ENCODE measurements at places on chromosomes 3 and 15.

- no peak for DNase-seq
Measured at GRCh38 chr3:141047168-141047567, 4.0 kb upstream of the SPSB4 start.

DNA sequence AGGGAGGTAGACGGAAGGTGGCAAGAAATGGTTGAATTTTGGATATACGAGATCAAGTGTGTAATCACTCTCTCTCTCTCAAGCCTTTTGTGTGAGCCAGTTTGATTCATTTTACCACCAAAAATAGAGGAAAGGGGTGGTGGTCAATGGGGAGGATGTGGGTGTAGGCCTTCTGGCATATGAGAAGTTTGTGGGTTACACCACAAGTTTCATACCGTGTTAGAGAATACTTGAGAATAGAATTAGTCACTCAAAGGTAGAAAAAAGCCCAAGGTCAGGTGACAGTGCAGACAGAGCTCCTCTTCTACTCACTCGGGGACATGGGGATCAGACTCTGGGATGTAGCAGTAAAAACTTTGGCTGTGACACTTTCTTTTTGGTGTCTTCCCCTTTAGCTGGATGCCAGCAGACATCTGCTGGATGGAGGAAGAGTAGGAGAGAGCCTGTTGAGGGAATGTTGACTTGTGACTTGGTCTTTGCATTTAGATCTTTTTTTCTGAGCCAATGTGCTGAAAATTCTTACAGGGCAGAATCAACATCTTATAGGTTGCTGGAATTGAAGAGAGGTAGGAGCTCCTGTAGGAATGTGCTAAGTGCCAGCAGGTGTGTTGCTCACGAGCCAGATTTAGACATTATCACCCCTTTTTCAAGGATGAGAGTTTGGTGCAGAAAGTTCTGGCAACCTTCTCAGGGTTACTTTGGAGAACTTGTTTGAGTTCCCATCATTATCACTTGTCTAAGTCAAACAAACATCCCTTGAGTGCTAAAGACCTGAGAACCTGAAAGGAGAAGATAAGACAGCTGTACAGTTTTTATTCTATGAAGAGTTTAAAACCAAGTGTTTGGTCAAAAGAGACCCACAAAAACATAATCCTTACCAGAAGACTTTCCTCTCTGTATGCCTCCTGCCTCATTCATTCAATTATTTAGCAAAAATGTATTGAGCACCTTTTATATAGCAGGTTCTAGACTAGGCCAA, 43.9 kb upstream of the RYK start:
- no peak for DNase-seq

GRCh38 chr15:88331291-88331690, 74.8 kb upstream of the NTRK3 start:
- peak; percentile 80 for DNase-seq

- peak; percentile 33 for DNase-seq
Measured at GRCh38 chr3:29693863-29694262, 413.0 kb downstream of the RBMS3 start.

DNA sequence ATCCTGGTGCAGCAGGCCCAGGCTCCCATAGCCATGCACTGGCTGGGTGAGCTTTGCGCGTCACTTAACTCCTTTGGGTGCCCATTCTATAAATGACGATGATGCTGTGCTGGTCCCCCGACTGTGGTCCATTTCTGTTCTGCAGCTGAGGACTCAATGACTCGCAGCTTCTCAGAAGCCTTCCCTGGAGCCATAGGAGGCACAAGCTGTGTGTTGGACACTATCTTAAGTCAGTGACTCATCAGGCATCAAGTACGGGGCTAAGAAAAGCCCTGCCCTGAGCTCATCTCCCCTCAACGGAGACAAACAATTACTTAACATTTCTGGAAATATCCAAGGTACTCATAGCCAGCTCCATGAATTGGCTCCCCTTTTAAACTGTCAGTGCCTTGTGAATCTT, 13.8 kb upstream of the MUSTN1 start:
- peak; percentile 9 for DNase-seq

DNA sequence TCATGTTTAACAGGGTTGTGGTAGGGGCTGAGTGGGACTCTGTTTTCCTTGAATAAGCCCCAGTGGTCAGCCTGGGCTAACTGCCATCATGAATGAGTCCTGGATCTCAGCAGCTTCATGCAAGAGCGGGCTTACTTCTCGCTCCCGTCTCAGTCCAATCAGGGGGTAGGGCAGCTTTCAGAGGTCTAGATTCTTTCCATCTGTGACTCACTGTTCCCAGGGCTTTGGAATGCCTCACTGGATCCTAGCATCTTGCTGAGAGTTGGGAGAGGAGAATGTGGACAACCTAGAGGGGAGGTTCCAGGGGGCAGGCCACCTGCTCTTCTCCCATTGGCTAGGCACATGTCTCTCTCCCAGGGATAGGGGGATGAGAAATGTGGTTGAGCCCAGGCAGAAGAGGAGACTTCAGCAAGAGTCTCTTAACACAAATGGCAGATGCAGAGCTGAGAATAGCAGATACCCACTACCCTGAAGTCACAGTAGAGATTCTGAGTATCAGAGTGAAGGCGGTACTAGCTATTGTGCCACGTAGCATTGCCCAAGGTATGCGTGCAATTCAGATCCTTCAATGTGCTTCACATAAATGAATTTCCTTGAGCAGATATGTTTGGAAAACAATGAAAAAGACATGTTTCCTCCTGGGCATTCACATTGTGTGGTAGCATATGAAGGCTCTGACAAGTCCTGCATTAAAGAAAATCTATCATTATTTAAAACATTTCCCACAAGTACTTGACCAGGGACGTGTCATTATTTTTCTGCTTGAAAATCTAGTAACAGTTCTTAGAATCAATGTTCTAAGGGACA, 257.7 kb upstream of the PROK2 start:
- DNase-seq = no peak

DNA sequence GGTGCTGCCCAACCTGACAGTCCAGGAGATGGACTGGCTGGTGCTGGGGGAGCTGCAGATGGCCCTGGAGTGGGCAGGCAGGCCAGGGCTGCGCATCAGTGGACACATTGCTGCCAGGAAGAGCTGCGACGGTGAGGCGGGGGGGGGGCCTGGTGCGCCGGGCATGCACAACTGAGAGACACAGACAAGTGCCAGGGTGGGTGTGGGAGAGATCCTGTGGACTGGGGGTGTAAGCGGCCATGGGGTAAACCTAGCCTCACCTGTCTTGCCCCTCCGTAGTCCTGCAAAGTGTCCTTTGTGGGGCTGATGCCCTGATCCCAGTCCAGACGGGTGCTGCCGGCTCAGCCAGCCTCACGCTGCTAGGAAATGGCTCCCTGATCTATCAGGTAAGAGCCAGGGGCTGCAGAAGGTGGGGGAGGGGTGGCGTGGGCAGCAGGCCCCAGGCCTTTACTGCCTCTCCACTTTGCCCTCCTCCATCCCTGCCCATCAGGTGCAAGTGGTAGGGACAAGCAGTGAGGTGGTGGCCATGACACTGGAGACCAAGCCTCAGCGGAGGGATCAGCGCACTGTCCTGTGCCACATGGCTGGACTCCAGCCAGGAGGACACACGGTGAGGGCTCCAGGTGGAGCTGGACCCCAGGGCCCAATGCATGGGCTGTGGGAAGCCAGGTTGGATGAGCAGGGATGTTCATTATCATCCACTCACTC, 3.3 kb downstream of the CHRD start:
- DNase-seq = no peak

DNA sequence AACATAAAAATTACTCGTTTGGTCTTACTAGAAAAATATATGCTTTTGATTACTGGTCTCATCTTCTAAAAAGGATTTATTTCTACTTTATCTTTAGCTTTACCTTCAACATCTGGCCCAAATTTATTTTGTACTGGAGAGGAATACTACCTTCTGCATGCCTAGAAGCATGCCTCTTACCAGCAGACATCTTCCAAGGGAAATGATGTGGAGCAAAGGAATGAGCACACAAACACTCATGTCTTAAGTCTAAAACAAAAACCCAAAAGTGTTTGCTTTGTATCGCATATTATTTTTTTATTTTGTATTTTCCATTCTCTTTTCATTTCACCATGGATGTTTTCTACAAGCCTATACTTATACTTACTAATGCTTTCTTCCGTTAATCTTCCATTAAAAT, 304.6 kb upstream of the KCNMB2 start:
- no peak for DNase-seq

DNA sequence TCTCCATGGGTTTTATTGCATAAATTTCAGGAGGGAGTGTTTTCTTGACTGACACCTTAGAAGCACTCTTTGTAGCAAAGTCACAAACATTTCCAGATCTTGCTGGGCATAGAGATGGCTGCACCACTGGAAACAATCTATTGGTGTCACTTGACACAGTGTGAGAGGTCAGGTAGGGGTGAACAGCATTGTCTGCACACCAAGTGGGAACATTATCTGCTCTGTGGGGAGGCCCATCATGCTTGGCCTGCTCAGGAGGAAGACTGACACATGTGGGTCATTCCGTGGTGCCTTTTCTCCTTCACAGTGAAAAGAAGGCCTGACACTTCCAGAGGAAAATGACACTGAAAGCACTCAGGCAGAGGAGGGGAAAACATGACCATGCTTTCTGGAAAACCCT, 149.9 kb upstream of the GALNT15 start:
- DNase-seq = no peak

DNA sequence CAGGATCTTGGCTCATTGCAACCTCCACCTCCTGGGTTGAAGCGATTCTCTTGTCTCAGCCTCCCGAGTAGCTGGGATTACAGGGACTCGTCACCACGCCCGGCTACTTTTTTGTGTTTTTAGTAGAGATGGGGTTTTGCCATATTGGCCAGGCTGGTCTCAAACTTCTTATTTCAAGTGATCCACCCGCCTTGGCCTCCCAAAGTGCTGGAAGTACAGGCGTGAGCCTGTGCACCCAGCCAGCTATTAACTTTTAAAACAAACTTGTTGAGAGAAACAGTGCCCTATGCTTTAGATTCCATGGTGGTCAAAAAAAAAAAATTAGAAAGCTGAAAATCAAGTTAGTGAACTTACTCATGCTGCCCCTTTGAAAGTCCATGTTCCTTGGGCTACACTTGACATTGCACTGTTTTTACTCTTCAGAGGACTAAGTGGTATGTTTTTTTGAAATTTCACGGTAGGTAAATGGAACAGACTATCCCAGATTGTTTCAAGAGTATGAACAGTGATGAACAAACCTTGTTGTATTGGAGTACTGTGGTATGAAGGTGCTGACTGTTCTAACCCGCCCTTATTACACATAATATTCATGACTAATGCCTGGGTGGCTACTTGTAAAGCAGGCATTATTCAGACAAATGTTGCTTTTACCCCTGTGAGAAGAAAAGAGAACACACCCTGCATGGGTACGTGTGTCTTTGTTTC, 206.9 kb downstream of the KLHL25 start:
- DNase-seq = peak; percentile 58

DNA sequence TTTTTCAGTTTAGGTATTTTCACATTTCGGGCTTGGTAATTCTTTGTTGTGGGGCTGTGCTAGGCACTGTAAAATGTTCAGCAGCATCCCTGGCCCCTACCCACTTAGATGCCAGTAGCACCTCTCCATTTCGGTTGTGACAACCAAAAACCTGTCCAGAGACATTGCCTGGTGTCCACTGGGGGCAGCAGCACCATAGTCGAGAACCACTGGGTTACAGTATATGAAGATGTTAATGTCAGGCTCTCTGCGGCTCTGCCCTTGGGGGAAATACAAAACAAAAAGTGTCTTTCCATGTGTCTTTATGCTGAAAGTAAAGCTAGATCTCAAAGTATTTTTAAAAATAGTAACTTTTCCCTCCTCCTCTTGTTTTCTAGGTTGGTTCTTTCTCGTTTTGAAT, 177.2 kb downstream of the ITPR1 start:
- DNase-seq = peak; percentile 51

DNA sequence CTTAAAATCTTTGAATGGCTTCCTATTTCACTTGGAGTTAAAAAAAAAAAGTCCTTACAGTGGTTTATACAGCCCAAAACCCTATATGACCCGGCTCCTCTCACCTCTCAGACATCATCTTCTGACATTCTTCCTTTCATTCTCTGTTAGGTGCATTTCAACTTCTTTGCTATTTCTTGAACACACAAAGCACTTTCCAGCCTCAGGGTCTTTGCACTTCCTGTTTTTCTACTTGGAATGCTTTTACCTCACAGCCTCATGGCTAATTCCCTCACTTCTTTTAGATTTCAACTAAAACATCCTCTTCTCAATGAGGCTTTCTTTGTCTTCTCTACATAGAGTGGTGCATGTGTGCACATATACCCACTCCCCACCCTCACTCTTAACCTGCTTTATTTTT, 91.0 kb upstream of the MB21D2 start:
- DNase-seq = no peak

GRCh38 chr15:69508659-69509058, 56.0 kb downstream of the RPLP1 start:
- no peak for DNase-seq

GRCh38 chr3:69082805-69083204, 1.9 kb upstream of the ARL6IP5 start:
- no peak for DNase-seq

DNA sequence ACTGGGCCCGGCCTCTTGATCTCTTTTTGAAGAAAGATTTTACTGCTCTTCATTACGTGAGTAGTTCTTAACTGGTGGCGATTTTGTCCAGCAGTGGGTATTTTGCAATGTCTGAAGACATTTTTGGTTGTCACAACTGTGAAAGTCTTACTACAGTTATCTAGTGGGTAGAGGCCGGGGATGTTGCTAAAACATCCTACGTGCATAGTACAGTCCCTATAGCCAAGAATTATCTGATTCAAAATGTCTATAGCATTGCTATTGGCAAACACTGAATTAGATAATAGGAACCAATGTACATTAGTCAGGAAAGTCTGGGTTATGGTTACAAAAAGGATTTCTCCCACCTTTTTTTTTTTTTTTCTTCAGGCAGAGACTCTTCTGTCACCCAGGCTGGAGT, 38.1 kb downstream of the FOXL2 start:
- DNase-seq = no peak

DNA sequence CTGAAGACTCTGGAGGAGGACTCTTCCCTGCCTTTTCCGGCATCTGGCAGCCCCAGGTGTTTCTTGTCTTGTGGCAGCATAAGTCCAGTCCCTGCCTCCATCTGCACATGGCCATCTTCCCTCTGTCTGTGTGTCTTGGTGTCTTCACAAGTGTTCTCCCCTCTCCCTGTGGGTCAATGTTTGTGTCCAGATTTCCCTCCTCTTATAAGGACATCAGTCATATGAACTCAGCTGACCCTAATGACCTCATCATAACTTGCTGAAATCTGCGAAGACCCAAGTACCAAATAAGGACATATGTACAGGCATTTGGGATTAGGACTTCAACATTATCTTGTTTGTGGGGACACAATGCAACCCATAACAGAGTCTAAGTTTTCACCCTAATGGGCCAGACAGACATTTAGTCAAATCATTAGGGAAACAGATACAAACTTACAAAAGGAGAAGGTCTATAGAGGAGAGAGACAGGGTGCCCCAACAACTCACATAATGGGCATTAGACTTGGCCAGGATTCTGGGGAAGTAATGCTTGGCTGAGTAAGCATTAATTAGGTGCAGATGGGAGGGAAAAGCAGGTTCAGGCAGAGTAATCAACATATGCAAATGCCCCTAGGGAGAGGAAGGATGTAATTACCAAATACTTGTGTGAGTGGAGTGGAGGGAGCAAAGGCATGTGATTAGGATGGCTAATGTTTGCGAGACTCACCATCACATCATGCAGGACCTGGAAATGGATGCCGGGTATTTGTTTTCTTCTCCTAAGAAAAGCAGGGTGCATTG, 372.8 kb upstream of the TBL1XR1 start:
- no peak for DNase-seq
